Fibroblast of gingiva (primary cell): ENCODE measurements at places on chromosomes 5 and 9.
A peak's percentile ranks its signal among the peaks of the same experiment; 100 is the strongest.

- DNase-seq: no peak
Measured at GRCh38 chr5:51977014-51977413, 593.8 kb downstream of the ISL1 start.

- no peak for DNase-seq
Measured at GRCh38 chr5:146919304-146919703, 40.7 kb upstream of the PPP2R2B start.

- no peak for DNase-seq
Measured at GRCh38 chr5:491119-491855, 33.0 kb downstream of the SLC9A3 start.

DNA sequence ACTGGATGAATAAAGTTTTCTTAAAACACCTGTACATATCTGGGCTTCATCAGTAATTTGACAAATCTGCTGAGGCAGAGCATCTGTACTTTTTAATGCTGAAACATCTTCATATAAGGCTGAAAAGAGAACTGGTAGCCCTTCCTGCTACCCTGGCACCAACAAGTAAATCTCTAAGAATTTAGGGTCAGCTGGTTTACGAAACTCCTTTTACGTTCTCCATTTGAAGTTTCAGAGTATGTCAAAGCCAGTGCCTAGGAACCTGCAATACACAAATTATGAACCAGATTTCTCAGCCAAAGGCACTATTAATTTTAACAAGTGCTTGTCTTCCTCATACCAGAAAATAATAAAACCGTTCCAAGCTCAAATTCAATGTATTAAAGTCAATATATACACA is 3.8 kb downstream of the ZFAND5 start:
- no peak for DNase-seq

DNA sequence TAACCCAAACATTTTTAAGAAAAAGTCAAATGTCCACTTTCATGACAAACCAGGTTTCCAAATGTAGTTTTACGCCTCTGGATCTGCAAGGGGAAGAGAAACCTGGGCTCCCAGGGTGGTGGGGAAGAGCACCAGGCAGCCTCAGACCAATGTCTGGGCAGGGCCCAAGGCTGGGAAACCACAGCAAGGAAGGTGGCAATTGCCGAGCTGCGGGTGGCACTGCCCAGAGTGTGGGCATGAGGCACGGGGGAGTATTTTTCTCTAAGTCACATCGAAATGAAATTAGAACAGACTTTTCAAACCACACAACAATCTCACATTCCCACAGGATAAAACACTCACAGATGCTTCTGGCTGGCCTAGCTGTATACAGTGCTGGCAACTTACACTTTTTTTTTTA is 32.6 kb upstream of the RASGEF1C start:
- DNase-seq: no peak

DNA sequence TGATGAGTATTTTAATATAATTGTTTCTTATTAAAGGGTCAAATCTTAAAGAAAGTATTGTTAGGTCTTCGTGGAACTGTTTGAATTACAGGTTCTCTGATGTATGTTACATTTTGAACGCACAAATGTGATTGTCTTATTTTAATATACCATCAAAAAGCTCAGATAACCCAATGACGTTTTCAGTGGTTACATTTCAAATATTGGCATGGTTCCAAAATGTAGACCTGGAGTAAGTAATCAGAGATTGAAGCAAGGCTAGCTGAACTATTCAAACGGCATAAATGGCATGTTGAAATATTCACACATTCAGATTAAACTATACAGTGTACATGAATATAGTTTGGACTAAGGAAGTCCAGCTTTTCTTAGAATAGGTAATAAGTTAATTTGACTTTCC is 281.7 kb upstream of the EFNA5 start:
- DNase-seq: no peak

DNA sequence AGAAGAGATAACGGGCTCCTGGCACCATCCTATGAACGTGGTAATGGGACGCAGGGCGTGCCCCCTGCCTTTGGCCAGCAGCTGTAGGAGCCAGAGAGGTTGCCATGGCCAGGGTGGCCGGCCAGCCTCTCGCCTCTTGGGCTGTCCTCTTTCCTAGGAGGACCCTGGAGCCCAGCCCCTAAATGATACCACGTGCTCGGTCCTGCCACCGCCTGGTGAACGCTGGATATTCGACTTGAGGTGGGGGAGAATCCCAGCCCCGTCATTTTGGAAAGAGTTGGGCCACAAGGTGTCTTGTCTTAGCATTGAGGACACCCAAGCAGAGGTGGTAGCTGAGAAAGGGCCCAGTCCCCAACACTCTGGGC is 391 bp upstream of the NRG2 start:
- DNase-seq: no peak

DNA sequence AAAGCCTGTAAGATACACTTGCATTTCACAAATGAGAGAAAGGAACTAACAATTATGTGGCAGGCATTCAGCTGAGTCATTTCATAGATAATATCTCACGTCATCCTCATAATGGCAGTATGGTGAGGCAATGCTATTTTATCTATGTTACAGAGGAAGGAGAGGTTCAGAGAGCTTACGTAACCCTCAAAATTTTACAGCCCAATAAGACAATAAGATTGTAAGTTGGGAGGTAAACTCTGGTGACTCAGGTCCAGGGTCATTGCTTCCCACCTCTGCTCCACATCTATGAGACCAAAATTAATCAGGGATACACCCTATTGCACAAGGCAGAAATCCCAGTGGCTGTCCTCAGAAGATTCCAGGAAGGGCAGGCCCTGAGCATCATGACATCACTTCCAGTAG is 309.7 kb downstream of the NSG2 start:
- peak; percentile 11 for DNase-seq

DNA sequence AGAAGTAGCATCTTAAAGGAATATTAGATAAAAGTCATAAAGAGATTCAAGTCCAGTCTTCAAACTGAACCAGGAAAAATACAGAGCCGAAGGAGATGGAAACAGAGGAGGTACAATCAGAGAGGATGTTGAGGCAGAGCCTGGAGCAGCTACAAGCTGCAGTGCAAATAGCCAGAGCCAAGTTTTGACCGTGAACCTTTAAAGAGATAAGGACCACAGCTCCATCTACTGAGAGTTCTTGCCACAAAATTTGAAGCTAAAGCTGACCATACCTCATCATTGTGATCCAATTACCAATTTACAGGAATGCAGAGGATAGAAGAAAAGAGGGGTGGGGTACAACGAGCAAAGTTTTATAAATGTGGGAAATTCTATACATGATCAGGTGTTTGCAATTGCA is 10.4 kb upstream of the DEPDC1B start:
- DNase-seq: no peak

GRCh38 chr5:178793151-178793550 is 62.7 kb upstream of the ZNF354A start:
- DNase-seq: no peak

DNA sequence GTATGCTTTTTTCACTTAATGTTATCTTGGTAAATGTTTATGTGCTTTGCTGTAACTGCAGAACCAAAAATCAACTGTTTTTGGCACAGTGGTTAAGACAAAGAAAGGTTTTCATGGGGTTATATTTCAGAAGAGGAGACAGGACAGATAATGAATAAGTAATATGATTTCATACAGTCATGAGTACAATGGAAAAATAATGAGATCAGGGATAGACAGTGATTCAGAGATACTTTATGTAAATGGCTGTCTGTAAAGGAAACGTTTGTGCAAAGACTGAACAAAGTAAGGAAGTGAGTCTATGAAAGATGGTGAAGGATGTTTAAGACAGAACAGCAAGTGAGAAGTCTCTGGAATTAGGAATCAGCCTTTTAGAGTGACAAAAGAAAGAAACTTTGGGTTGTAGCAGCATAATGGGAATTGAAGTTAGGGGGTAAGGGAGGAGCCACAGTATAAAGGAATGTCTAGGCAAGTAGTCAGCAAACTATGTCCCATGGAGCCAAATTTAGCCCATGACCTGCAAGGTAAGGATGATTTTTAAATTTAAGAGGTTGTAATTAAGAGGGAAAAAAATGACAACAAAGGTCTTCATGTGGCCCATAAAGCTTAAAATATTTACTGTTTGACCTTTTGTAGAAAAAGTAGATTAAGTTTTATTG is 55.0 kb downstream of the TNPO1 start:
- no peak for DNase-seq

GRCh38 chr5:55535199-55535905 is 588 bp upstream of the PLPP1 start:
- DNase-seq: no peak

- no peak for DNase-seq
Measured at GRCh38 chr5:143674469-143674786, 137.5 kb upstream of the HMHB1 start.

- no peak for DNase-seq
Measured at GRCh38 chr9:92941861-92942260, 5.5 kb upstream of the FGD3 start.

- DNase-seq: peak; percentile 47
Measured at GRCh38 chr5:102691434-102691833, 63.7 kb upstream of the PAM start.

GRCh38 chr9:114033397-114034103 is 44.5 kb downstream of the AMBP start:
- no peak for DNase-seq

GRCh38 chr5:72074251-72074650 is 33.0 kb upstream of the MAP1B start:
- DNase-seq: no peak

GRCh38 chr5:25619273-25619672 is 974.5 kb upstream of the CDH10 start:
- no peak for DNase-seq

- no peak for DNase-seq
Measured at GRCh38 chr9:91852801-91853347, 97.2 kb downstream of the ROR2 start.

- DNase-seq: no peak
Measured at GRCh38 chr9:90340421-90340820, 302.2 kb downstream of the DIRAS2 start.

- no peak for DNase-seq
Measured at GRCh38 chr5:113776168-113776567, 262.7 kb downstream of the YTHDC2 start.

- no peak for DNase-seq
Measured at GRCh38 chr9:125416517-125416916, 154.9 kb downstream of the GAPVD1 start.

GRCh38 chr5:67160272-67160671 is 36.3 kb downstream of the CD180 start:
- no peak for DNase-seq

- peak; percentile 21 for DNase-seq
Measured at GRCh38 chr5:116652196-116652729, 77.6 kb upstream of the SEMA6A start.

DNA sequence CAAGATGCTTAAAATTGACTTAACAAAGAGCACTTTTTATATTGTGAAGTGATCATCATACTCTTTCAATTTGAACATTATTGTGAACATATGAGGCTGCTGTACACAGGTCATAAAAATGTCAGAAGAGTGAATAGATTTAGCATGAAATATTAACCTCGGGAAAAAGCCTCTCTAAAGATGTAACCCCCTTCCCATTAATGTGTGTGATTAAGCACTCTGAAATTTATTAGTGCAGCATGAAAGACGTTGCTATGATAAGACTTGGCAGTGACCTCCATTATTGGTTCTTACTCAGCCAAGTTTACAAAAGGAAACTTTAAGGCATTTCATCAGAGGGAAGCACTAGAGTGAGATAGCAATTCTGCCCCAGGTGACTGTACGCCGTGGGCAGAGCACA is 326.5 kb downstream of the NTRK2 start:
- DNase-seq: no peak

DNA sequence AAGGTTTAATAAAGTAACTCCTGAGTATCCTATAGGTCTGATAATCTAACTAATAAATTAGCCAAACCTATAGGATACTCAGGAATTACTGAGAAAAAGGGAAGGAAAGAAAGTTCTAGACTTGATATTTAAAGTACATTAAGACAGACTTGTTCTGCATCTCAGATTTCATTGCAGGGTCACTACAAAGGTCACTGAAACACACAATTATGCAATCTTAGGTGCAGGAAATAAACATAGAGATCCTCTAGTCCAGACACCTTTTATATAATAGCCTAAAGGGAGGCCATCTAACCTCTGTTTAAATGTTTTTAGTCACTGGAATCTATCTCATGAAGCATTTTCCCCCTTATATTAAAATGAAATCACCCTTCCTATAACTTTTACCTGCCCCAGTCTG is 1215.7 kb downstream of the MAT2B start:
- DNase-seq: no peak

DNA sequence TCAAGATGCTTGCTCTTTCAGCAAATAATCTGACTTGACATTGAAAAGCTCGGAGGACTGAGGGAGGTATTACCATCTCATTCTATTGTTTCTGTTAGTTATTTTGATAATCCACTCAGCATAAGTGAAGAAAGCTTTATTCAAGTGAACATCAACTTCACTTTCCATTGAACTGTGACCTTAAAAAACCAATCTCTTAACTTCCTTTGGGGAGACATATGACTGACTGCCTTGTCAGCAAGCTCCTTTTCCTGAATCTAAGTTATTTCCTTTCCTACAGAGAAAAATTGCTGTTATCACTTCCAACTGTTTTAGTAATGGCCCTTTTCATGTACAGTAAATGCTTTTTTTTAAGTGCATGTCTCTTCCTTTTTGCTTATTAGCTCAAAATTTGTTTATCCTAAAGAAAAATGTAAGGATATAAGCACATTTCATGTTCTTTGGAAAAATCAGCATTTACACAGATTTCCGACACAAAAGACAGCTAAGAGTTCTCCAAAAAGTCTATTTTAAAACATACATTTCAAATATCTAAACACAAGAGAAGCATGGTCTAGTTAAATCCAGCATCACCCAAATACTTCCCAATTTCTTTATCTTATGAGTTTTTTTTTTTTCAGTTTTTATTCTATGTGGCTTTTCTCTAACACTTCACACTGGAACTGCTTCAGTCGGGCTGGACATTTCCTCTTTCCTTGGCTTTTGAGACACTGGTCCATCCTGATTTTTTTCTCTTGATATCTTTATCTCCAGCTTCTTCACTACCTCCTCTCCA is 117.9 kb upstream of the DAB2 start:
- no peak for DNase-seq

- DNase-seq: no peak
Measured at GRCh38 chr5:149684371-149684770, 45.7 kb upstream of the PPARGC1B start.

DNA sequence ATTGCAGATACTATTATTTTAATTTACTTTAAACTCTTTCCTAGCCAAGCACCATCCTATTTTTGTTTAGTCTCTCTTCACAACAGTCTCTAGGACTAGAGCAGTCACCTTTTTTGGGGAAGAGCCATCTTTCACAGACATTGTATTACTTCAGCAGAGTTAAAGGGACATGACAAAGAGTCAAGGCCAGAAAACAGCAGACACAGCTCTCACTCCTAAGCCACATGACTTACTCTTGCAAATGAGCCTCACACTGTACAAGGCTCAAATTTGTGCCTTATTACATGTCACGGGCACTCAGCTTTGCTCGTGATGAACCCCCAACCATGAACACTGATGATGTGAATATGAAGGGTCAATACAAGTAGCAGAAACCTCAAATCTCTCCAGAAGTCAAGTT is 104.3 kb downstream of the ZNF608 start:
- no peak for DNase-seq

DNA sequence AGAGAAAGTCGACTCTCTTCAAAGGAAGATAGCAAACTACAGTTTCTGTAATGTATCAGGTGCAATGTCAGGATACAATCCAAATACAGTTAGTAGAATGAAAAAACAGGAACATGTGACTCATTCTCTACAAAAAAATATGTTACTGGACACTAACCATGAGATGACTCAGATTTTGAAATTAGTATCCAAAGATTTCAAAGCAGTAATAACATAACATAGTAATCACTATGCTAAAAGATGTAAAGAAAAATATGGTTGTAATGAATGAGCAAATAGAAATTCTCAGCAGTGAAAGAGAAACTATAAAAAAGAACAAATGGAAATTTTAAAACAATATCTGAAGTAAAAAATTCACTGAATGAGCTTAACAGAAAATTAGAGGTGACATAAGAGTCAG is 42.3 kb downstream of the SHOC1 start:
- DNase-seq: peak; percentile 34
